ENCODE measurements at places on chromosomes 16 and 17. TPM values are rescaled to one million over a fixed set of nuclear protein-coding genes. Genes with fewer than 3 reads are reported as not detected.

The COASY gene
- total RNA-seq, result 57.5 TPM

The HNF1B gene
- total RNA-seq, result not detected

The SULT1A2 gene
- total RNA-seq, result 3.2 TPM

The CEP295NL gene
- total RNA-seq, result 2.1 TPM

The PERCC1 gene
- total RNA-seq, result not detected

The HOXB4 gene
- total RNA-seq, result not detected

The METTL23 gene
- total RNA-seq, result 20.0 TPM

The HAS3 gene
- 2.2 TPM for total RNA-seq

The TNK1 gene
- total RNA-seq, result 2.0 TPM

The RASD1 gene
- 184 TPM for total RNA-seq

GRCh38 chr16:1907226-1907860, 10.9 kb downstream of the HS3ST6 start:
- no peak for DNase-seq

GRCh38 chr16:10312784-10313724, 72.8 kb upstream of the ATF7IP2 start:
- no peak for DNase-seq

- DNase-seq, result no peak
Measured at GRCh38 chr17:19342611-19343255, 19.8 kb downstream of the B9D1 start.

DNA sequence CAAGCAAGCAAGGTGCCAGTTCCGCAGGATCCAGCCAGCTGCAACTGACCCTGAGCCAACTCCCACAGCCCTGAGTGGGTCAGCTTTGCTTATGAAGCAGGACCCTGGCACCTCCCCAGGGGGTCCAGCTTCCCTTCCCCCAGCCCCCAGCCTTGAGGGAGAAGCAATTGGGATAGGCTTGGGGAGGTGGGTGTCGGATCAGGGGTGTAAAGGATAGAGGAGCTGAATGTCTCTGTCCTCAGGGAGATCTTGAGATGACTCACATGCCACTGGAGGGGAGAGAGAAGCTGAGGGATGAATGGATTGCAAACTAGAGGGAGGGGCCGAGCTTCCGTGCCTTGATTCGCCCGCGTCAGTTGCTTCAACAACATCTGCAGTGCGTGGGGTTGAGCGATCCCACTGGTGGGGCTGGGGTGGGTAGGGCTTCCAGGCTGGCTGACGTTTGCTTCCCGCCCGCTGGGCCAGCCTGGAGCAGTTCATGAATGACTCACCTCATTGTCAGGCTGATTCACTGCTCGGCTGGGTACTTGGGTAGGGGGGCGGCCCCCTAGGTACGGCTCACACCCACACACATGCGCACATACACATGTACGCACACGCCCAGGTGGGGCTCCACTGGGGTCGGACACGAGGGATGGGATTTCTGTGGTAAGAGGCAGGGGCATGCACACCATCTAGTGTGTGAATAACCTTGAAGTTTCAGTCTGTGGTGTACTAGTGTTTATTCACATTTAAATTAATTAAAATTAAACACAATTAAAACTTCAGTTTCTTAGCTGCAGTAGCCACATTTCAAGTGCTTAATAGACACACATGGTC, 3.6 kb upstream of the HROB start:
- peak; percentile 58 for DNase-seq

DNA sequence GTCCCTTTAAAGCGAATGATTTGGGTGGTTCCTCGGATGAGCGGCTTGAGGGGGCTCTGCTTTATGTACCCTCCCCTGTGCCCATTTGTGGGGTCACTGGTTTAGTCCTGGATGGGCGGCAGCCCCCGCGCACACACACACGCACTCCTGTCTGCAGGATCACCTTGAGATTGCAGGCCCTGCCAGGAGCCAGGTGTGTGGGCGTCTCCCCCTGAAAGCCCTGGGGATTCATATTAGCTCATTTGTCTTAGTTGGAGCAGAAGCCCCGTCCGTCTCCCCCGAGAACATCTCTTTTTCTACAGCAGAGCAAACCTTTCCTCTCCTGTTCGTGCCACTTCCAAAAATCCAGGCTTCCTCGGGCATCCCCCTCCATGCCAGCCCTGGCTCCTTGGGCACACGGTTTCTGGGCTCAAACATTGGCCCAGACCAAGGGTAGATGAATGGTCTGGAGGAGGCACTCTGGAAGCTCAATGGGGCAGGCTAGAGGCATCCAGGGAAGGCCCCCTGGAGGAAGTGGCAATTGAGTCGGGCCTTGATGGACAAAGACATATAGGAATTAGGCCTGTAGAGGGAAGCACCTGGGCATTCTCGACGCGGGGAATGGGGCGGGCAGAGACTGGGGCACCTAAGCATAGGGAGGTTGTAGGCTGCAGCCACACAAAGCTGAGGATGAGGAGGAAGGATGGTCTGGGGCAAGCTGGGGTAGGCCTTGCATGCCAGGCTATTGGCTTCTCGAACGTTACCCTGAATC, 218.5 kb upstream of the GSE1 start:
- DNase-seq, result no peak

GRCh38 chr16:67084345-67085028, 25.3 kb upstream of the PHAF1 start:
- no peak for DNase-seq

Data from dorsolateral prefrontal cortex (tissue), 122 donors.